ENCODE measurements at places on chromosomes 1 and 21. TPM values are rescaled to one million over a fixed set of nuclear protein-coding genes. Genes with fewer than 3 reads are reported as not detected.
A peak's percentile ranks its signal among the peaks of the same experiment; 100 is the strongest.

The FAM3B gene
- 1.4 TPM for polyA plus RNA-seq

DNA sequence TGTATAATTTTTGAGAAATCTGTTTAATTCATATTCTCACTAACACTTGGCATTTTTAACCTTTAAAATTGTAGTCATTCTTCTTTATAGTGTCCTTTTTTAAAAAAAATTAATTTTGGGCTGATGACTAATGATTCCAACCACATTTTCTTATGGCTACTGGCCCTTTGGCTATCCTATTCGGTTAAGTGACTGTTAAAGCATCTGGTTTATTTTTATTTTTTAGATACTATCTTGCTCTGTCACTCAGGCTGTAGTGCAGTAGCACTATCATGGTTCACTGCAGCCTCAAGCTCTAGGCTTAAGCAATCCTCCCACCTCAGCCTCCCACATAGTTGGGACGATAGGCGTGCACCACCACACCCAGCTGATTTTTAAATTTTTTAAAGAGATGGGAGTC lies 723.2 kb upstream of the CXADR start:
- H3K4me1 ChIP-seq: no peaks in the 10 kb centered on the region
- no peaks in the 10 kb centered on the region for H3K27me3 ChIP-seq
- H3K27ac ChIP-seq: no peak overlapping the region
- no peak overlapping the region for H3K4me3 ChIP-seq

DNA sequence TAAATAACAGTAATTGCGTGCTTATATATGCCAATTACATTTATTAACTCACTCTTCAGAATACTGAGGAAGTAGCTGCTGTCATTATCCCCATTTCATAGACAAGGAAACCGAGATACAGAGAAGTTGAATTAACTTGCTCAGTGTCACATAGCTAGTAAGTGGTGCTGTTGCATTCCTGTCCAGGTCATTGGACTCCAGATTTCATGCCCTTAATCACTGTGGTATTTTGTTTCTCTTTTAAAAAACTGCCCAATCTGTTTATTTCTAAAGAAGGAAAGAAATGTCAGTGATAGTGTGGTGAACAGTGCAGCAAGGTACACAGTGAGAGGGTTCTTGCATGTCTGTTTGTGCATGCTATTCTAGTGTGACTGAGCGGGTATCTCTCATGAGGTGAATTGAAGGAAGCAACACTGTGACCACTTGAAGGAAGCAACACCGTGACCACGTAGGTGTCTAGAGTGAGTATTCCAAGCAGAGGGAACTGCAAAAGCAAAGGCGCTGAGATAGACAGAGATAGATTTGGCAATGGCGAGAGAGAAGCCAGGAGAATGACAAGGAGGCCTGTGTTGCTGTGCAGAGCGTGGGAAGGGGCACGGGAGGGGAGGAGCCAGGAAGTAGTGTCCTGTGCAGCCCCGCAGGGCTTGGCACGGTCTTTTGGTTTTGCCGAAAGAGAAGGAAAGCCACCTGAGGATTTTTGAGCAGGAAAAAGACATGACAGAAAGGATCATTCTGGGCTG lies 95.9 kb downstream of the CAMTA1 start:
- no peak for DNase-seq
- H3K27me3 ChIP-seq: no peaks in the 10 kb centered on the region

The PLA2G2D gene
- polyA plus RNA-seq: 10.6 TPM

DNA sequence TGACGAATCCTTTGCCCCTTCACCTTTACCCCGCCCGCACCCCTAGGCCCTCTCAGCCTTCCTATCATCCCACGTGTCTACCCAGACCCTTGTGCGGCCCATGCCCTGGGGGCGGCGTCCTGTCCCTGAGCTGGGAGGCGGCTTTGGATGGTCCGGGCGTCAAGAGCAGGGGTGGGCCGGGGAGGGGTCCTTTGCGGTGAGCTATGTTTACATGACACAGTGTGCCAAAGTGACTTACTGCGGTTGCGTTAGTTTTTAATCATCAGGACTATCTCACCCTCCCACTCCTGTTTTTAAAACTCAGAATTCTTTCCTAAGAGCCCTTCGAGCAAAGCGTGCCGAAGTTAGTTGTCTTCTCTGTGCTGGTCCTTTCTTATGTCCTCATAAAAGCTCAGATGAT lies 144.6 kb downstream of the PGBD5 start:
- peak; percentile 81 for DNase-seq
- peaks cover 38% of the 10 kb centered on the region for H3K4me1 ChIP-seq
- H3K4me3 ChIP-seq: no peak overlapping the region
- H3K27ac ChIP-seq: no peak overlapping the region
- H3K36me3 ChIP-seq: peaks cover 13% of the 10 kb centered on the region

The HAO2 gene
- 0.10 TPM for polyA plus RNA-seq

- no peaks in the 10 kb centered on the region for H3K36me3 ChIP-seq
- no peak for DNase-seq
- no peak overlapping the region for H3K4me3 ChIP-seq
- peaks cover 14% of the 10 kb centered on the region for H3K4me1 ChIP-seq
- peak overlapping the region; percentile 61 for H3K27ac ChIP-seq
These were observed 81.6 kb upstream of the LRRC8D start for GRCh38 chr1:89739013-89739843.

DNA sequence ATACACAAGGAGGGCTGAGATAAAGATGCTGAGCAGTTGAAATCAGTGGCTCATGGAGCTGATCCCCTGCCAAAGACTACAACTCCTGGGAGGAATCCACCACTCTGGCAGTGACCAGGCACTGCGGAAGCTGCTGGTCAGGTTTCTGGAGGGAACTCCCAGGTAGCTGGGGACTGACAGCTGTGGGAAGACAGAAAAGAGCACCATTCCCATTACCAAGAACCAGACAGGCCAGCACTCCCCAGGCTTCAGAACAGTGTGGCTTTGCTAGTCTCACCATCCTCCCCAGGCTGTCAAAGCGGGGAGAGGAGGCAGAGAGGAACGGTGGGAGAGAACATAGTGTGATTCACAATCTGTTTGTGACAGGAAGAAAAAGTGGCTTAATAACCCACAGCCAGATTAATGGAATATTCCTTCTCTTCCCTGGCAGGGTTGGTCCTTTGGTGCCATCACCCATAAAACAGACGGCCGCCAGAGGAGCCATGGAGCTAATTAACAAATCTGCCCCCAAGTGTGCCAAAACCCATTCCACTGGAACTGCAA lies 92.1 kb downstream of the MAB21L3 start:
- H3K36me3 ChIP-seq: no peaks in the 10 kb centered on the region
- no peak for DNase-seq
- H3K4me1 ChIP-seq: no peaks in the 10 kb centered on the region
- H3K27me3 ChIP-seq: peaks cover 6% of the 10 kb centered on the region
- H3K4me3 ChIP-seq: no peak overlapping the region
- no peak overlapping the region for H3K27ac ChIP-seq

The ECM1 gene
- polyA plus RNA-seq: 2.7 TPM

- peaks cover 45% of the 10 kb centered on the region for H3K4me1 ChIP-seq
- no peaks in the 10 kb centered on the region for H3K27me3 ChIP-seq
- H3K27ac ChIP-seq: peak overlapping the region; percentile 99
- peak overlapping the region; percentile 90 for H3K4me3 ChIP-seq
- DNase-seq: peak; percentile 76
These were observed 940 bp downstream of the SRRM1 start for GRCh38 chr1:24644100-24644384.

DNA sequence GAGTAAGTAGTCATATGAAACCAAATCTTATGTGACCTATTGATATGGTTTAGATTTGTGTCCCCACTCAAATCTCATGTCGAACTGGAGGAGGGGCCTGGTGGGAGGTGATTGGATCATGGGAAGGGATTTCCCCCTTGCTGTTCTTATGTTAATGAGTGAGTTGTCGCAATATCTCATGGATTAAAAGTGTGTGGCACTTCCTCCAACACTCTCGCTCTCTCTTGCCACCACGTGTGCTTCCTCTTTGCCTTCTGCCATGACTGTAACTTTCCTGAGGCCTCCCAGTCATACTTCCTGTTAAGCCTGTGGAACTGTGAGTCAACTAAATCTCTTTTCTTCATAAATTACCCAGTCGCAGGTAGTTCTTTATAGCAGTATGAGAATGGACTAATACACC lies 241.2 kb downstream of the RGS7 start:
- H3K4me1 ChIP-seq: no peaks in the 10 kb centered on the region
- no peak overlapping the region for H3K4me3 ChIP-seq
- no peaks in the 10 kb centered on the region for H3K36me3 ChIP-seq

DNA sequence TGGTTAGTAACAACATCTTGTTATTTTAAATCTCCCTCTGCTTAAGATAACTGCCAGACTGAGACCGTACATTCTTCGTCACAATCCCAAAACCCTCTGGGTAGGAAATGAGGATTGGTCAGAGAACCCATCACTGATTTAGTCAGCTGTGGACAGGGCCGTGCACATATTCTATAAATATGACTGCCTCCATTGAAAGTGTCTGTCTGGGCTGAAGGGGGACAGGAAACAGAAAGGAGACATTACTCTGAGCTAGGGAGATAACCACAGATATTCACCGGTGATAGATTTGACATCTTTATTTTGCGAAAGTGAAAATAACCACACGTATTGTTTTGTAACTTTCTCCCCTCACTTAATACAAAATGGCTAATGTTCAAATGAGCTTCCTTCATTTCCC lies 36.9 kb upstream of the ST6GALNAC5 start:
- H3K4me1 ChIP-seq: peaks cover 10% of the 10 kb centered on the region
- no peak for DNase-seq
- no peaks in the 10 kb centered on the region for H3K36me3 ChIP-seq
- H3K27me3 ChIP-seq: no peaks in the 10 kb centered on the region
- H3K27ac ChIP-seq: no peak overlapping the region
- no peak overlapping the region for H3K4me3 ChIP-seq

The GRIK3 gene
- 0.74 TPM for polyA plus RNA-seq

The NTNG1 gene
- 0.48 TPM for polyA plus RNA-seq

DNA sequence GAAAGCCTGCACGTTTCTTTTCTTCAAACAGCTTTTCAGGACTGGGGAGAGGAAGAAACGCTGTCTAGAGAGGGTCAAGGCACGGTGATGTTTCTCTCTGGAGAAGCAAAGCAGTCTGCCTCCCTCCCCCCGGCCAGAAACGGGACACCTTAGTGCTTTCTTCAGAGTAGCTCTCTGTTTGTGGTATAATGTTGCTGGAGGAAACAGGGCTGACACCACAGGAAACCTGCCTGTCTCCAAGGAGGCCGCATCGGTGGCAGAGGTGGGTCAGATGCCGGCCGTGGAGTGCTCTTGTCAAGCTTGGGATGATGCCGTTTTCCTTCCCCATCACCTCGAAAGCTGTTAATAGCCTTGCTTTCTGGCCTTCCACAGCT lies 139.4 kb downstream of the DHRS3 start:
- H3K4me3 ChIP-seq: no peak overlapping the region
- H3K4me1 ChIP-seq: peaks cover 84% of the 10 kb centered on the region
- no peaks in the 10 kb centered on the region for H3K27me3 ChIP-seq
- peaks cover 45% of the 10 kb centered on the region for H3K36me3 ChIP-seq
- H3K27ac ChIP-seq: peak overlapping the region; percentile 81

The PCBP3 gene
- polyA plus RNA-seq: 4.2 TPM

DNA sequence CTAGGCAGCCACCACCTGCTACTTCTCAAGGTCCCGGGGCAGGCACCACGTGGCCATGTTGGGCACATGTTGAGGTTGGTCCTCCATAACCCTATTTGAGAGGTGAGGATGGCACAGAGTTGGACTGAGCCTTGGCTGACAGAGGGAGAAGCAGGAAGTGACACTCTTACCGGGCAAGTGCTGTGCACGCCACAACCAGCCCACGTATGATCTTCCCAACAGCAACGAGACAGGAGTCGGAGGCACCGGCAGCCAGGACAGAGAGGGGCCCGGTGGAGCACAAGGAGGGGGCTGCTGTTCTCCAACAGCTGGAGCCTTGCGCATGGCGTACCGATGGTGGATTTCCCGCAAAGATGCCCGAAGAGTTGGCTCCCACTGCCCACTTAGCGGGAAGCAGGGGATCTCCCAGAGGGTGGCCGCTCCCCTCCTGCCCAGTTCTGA lies 3.4 kb downstream of the CLEC20A start:
- H3K4me1 ChIP-seq: no peaks in the 10 kb centered on the region
- no peak overlapping the region for H3K4me3 ChIP-seq
- no peaks in the 10 kb centered on the region for H3K36me3 ChIP-seq
- peaks cover under 1% of the 10 kb centered on the region for H3K27me3 ChIP-seq
- no peak for DNase-seq
- no peak overlapping the region for H3K27ac ChIP-seq

- H3K27me3 ChIP-seq: no peaks in the 10 kb centered on the region
- H3K36me3 ChIP-seq: no peaks in the 10 kb centered on the region
- DNase-seq: no peak
- H3K27ac ChIP-seq: no peak overlapping the region
- H3K4me1 ChIP-seq: peaks cover 5% of the 10 kb centered on the region
- no peak overlapping the region for H3K4me3 ChIP-seq
These were observed 124.6 kb downstream of the PEX14 start for GRCh38 chr1:10599194-10599861.
